ENCODE measurements at places on chromosomes 16 and 17. TPM values are rescaled to one million over a fixed set of nuclear protein-coding genes. Genes with fewer than 3 reads are reported as not detected.
A peak's percentile ranks its signal among the peaks of the same experiment; 100 is the strongest.

GRCh38 chr17:34680151-34680550 is 100.8 kb downstream of the TMEM132E start:
- no peak for DNase-seq

- peak; percentile 70 for DNase-seq
Observed at GRCh38 chr17:3534881-3535252, 22.7 kb downstream of the TRPV3 start.

GRCh38 chr17:58319173-58320162 is 9.1 kb downstream of the TSPOAP1 start:
- no peak for DNase-seq

DNA sequence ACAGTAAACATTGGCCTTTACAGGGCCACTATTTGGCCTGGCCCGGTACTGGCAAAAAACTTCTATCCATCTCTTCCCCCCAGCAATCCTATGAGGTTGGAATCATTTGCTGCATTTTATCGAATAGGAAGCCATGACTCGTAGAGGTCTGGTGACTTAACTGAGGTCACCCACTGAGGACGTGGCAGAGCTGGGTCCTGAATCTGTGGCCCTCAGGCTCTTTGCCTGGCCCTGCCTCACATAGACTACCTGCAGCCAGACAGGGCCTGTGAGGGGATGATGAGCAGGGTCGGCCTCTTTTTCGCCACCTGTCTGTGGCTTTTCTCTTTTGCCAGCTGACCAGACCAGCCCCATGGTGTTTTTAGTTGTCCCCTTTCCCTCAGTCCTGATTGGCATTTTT is 1.9 kb downstream of the PPP4C start:
- DNase-seq: no peak

GRCh38 chr16:11743308-11744074 is 834 bp upstream of the TXNDC11 start:
- DNase-seq: peak; percentile 23

The CCDC144A gene
- total RNA-seq: 1.3 TPM
